ENCODE measurements at places on chromosomes 7 and 10. TPM values are rescaled to one million over a fixed set of nuclear protein-coding genes. Genes with fewer than 3 reads are reported as not detected.

Gene ATOH7
- total RNA-seq: not detected

Gene GPR85
- not detected for total RNA-seq

DNA sequence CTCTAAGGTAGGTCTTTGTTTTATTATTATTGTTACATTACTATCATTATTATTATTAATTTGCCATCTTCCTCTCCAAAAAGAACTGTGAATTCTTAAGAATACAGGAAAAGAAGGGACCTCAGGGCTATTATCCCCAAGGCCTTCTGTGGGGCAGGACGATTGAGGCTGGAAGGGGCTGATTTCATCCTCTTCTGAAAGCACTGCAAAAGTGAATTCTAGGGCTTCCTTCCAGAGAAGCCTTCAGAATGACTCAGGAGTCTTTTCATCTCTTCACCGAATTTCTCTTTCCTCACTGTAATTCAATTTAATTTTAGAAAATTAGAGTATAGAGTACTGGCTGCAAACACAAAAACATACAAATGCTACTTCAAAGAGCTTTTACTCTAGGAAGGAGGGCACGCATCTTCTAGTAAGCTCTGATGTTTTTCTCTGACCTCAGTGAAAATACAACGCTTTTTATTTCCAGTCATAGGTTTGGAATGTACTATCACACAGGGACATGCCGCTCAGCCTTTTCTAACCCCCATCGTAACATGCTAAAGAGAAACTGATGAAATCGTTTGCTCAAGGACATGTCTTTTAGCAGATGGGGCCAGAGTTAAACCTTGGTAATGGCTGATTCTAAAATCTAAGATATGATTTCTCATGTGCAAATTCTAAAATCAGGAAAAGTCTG is 280.2 kb upstream of the PITRM1 start:
- no peak for DNase-seq

GRCh38 chr10:13925971-13926780 is 339.4 kb downstream of the PRPF18 start:
- DNase-seq: no peak

DNA sequence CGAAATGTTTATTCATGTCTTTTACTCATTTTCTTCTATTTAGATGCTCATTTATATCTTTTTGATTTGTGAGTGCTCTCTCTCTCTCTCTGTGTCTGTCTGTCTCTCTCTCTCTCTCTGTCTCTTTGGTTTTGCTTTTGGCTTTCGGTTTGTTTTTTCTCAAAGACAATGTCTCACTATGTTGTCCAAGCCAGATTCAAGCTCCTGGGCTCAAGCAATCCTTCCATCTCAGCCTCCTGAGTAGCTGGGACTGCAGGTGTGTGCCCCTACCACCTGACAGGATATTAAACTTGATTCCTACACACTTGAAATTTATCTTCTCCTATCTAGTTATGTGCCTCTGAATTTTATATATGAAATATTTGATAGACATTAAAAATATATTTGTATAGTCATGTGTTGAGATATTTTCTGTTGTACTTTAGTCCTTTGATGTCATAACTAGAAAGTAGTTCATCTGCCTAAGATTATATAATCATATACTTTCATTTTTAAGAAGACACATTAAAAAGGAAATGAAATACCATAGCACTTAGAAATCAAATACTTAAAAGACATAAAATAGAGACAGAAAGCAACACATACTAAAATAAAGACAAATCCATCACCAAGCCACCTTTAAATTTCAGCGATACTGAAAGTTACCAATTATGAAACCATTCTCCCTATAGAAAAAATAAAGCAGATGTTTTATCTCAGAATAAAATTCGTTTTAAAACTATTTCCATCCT is 68.1 kb upstream of the SFMBT2 start:
- DNase-seq: no peak

Gene RBP3
- total RNA-seq: not detected

DNA sequence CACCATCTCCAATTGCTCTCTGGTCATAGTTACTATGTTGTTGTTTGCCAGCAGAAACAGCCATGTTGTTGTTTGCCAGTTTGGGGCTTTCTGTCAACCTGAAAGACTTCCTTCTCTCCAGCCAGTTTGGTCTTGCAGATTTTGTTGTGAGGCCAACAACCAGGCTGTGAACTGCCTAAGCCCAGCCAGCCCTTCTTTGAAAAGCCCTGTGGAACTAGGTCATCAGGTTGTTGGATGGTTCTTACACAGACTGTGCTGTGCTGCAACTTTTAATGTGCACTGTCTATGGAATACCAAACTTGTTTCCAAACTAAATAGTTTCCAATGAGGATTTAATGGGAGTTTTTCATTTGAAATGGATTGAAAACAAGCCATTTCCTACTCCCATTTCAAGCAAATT is 592.7 kb upstream of the GALNT17 start:
- DNase-seq: no peak

DNA sequence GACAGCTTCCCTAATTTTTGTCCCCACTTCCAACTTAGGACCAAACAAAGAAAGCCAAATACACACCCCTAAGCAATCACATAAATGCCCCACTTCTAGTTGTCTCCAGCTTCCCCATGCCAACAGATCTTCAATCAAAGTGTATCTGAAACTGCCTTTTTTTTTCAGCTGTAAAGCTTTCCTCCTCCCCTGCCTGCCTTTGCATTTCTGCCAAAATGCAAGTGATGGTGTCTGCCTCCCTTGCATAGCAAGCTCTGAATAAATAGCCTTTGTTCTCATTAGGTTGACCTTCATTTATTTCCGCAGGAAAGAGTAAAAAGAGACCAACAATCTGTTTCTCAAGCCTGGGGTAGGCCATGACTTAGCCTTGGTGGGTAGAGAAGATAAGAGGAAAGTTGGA is 459.4 kb downstream of the GPAM start:
- no peak for DNase-seq
